ENCODE measurements at places on chromosomes 12 and 14.
A peak's percentile ranks its signal among the peaks of the same experiment; 100 is the strongest.

DNA sequence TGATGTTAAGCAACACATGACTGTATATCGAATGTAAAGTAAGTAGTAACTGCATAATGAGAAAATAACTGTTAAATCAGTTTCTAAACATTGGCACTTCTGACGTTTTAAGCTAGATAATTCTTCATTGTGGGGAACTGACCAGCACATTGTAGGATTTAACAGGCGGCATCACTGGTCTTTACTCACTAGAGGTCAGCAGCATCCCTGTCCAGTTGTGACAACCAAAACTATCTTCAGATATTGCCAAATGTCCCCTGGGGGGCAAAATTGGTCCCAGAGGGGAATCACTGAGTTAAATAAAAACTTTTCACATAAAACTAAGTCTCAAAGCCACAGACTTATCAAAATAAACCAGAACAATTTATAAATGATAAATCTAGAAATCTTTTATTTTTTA is 65.3 kb downstream of the BLTP3B start:
- no peak for DNase-seq

- DNase-seq: no peak
These were observed 3.5 kb downstream of the RSRC2 start for GRCh38 chr12:122523280-122523679.

DNA sequence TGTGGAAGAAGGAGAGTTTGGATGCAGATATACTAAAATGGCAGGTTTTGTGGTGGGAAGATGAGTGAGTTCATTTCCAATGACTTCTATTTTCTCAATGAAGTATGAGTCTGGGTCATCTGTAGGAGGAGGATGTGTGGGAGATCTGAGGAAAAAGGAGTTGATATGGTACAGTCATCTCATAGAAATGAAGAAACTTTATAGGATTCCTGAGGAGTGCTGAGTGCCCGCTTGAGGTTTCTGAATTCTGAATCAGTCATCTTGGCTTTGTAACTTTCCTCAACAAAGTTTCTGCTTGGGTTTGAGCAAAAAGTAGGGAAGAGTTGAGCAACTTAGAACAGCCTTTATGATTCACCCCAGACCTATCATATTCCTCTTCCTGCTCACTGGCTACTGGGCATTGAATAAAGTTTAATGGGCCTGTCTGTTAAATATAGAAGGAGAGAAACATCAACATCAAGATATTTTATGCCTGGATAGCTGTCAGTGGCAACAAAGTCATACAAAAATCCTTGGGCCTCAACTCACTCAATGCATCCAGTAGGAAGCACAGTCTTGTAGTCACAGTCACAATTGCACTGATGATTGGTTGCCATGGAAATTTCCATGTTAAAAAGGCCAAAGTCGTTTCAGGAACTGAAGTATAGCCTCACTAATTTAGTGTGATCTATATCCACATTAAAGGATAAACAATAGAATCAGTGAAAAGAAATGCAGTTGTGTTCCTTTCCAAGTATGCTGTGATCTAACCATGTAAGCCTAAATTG is 284.7 kb downstream of the DUSP6 start:
- no peak for DNase-seq

DNA sequence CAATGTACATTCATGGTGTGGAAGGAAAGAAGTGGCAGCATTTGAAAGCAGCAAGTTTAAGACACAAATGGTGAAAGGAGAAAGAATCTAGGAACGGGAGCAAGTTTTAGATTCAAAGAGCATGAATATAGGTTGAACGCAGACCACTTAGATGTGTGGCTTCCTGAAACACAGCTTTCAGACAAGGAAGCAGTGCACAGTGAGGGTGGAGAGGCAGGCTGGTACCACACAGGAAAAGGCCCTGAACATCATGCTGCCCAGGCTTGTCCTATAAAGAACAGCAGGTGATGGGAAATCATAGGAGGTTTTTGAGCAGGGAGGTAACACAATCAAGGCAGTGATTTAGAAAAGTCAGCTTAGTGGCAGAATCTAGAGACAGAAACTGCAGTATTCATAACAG is 35.6 kb downstream of the GNS start:
- DNase-seq: no peak

DNA sequence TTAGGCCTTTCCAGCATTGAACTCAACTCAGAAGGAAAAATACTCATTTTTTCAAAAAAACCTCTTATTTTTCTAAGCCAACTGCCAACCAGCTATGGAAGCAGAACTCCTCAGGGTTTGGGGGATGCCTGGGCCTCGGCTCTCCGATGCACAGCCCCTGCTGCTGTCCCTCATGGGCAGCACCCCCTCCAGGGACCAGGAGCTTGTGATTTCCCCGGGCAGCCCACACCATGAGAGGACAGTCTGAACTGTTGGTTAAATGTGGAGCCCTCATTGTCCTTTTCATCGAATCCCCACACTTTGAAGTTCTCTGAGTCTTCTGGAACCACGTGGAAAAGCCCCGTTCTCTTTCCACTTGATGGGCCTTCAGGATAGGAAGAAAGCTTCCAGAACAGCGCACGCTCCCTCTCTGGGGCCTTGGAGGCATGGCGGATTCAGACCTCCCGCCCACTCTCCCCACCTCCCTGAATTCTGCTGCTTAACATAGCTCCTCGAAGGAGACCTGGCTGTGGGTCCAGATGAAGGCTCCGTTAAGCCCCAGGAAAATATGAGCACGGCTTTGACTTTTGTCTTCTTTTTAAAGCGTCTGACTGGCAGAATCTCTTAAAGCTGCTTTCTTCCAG is 156.6 kb downstream of the CALM1 start:
- DNase-seq: no peak

GRCh38 chr14:105090493-105091053 is 25.3 kb upstream of the GPR132 start:
- no peak for DNase-seq

DNA sequence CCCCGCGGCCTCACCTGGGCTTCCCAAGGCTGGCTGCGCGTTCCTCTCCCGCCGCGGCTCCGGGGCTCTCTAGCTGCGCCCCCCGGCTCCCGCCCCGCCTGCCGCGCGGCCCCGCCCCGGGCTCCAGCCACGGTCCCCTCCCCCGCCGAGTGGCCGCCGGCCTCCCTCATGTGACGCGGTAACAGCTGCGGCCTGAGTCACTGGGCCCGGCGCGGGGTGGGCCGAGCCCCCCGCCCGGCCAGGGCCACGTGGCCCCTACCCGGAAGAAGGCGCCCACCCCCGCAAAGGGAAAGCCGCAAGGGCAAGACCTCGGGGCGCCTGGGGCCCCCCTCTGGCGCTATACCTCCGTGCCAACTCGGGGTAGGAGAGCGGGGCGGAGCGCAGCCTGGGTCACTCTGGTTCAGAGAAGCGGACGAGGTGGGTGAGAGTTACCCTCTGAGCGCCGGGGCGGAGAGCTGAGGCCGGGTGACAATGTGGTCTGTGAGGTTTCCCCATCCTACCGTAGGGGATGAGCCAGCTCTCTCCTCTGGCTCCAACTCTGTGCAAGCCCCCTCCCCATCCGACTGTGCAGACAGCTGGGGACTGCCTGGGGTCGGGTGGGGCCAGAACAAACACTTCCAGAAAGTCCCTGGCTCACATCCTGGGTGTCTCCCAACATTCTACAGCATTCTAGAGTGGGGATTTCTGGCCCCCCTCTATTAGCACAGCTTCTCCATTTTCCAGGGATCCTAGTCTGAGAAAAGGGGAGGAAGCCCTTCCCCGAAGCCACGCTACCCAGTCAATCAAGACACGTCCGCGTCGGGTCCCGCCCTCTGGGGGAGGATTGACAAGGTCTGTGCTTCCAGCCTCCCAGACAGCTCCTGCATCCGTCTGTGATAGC is at the start of gene CD63:
TSS of gene CD63 (minus strand) at position 71 of the 880 bp plus-strand sequence. CDS start 668 bp downstream, outside the sequence.
- DNase-seq: peak; percentile 86
